ENCODE measurements at places on chromosomes 1 and 21. TPM values are rescaled to one million over a fixed set of nuclear protein-coding genes. Genes with fewer than 3 reads are reported as not detected.

Gene CD52
- total RNA-seq, result 348 TPM

Gene RGSL1
- not detected for total RNA-seq

DNA sequence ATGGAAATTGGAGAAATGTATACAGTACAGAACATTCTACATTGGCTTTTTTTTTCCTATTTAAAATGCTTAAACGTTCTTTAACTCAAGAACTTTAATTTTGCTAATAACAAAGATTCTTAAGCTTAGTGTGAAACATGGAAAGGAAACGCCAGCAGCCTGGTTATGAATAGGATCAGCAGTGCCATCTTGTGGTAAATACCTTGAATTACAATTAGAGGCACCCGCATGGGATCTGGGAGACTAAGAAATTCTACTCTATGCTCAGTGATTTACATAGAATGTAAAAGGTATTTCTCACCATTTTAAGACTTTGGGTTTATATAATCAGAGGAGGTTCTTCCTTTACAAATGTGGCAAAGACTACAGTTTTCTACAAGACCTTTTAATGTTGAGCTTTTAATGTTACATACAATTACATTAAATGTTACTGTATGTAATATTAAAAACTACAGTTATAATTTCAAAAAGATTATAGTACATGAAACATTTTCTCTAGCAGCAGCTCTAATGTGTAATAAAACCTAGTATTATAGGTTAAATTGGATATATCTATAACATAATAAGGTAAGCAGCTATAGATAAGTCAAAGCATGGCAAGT is 32.1 kb upstream of the APOBEC4 start:
- no peaks in the 10 kb centered on the region for H3K36me3 ChIP-seq
- H3K4me1 ChIP-seq, result no peaks in the 10 kb centered on the region
- no peak for DNase-seq

GRCh38 chr1:243645281-243645680 is 204.8 kb downstream of the AKT3 start:
- no peaks in the 10 kb centered on the region for H3K36me3 ChIP-seq
- H3K27me3 ChIP-seq, result no peaks in the 10 kb centered on the region
- H3K4me1 ChIP-seq, result no peaks in the 10 kb centered on the region
- DNase-seq, result no peak
- H3K4me3 ChIP-seq, result no peak overlapping the region

- H3K4me3 ChIP-seq, result no peak overlapping the region
- no peaks in the 10 kb centered on the region for H3K36me3 ChIP-seq
- H3K4me1 ChIP-seq, result no peaks in the 10 kb centered on the region
- H3K27me3 ChIP-seq, result no peaks in the 10 kb centered on the region
- DNase-seq, result no peak
- no peak overlapping the region for H3K27ac ChIP-seq
Measured at GRCh38 chr21:27158967-27159366, 192.1 kb upstream of the ADAMTS5 start.
